ENCODE measurements at places on chromosomes 13 and 19.

DNA sequence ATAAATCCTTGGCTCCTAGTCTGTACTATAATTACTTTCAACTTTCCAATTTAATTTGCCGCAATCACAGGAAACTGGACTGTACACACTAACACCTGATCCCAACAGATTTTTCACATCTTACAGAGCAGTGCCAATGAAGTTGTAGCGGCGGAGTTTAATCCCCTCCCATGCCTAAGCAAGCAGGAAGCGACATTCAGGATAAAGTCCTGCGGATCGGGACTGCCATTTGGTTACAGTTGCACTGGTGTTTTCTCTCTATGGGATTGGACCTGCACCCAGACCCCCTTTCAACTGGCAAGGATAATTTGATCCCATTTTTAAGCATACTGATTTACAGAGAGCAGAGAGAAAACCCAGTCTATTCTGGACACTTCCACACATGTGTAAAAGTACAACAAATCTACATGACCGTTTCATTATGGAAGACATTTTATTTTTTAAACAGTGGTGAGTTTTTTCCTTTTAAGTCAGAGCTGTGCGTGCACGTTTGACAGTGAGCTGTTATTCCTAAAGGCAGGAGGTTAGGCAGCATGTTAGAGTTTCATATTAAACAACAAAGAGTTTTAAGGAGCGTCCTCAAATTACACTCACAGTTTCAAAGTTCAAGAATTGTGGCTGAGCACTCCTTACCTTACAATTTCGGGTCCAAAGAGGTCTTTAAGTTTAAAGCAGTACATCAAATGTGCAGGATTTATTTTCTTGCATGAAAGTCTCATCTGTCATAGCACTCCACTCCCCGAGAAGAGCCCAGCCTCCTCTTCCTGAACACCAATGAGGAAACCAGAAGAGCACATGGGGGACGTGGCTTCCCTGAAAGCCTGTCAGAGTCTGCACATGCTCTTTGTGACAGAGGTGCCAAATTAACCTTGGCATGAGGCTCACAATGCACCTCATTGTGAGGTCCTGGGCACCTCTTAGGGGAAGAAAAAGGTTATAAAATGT is 141.6 kb upstream of the RFC3 start:
- DNase-seq = peak; percentile 28

DNA sequence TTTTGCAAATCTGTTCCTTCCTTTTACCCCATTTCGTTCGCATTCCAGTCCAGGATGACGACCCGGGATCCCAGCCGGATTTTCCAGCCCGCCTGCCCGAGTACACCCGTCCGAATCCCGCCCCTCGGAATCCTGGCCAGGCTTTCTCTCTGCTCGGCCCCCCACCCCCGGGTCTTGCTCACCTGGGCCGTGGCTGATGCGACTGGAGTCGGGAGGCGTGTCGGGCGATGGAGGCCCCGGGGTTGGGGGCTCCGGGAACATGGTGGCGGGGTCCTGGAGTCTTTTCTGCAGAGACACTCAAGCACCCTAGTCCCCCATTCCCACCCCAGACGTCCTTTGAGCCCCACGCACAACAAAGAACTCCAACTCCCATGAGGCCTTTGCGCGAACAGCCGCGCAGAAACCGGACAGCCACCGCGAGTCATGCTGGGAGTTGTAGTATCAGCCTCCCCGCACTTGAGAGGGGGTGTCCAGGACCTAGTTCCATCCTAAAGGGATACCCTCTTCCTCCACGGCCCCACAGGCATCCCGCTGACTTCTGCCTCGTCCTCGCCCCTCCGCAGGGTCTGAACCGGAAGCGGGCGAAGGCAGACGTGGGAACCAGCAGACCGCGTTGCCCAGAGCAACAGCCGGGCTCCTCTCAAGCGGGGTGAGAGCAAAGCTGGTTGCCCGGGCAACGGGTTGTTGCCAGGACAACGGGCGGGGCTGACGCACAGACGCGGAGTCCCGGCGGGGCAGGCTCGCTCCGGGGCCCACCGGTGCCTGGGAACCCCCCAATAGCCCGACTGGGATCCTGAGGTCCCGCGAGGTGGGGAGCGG is 1.1 kb downstream of the SYT5 start:
- no peak for DNase-seq

DNA sequence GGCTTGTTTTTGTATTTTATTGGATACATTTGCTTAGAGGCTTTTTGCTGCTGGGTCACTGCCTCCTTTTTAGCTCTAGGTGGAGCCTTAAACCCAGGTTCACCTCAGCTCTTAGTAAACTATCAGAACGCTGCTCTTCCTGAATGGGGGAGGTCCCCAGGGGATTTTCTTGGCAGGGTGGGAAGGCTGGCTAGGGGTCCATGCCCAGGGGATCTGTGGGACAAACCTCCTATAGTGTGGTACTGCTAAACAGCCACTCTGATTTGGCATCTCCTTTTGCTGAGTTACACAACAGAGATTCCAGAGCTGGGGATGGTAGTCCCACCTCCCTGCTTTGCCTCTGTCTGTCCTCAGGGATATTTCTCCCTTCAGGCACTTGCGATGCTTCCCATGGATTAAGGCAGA is 204.9 kb downstream of the ZIC5 start:
- no peak for DNase-seq

GRCh38 chr19:33746159-33746558 is 50.5 kb upstream of the KCTD15 start:
- DNase-seq = no peak

DNA sequence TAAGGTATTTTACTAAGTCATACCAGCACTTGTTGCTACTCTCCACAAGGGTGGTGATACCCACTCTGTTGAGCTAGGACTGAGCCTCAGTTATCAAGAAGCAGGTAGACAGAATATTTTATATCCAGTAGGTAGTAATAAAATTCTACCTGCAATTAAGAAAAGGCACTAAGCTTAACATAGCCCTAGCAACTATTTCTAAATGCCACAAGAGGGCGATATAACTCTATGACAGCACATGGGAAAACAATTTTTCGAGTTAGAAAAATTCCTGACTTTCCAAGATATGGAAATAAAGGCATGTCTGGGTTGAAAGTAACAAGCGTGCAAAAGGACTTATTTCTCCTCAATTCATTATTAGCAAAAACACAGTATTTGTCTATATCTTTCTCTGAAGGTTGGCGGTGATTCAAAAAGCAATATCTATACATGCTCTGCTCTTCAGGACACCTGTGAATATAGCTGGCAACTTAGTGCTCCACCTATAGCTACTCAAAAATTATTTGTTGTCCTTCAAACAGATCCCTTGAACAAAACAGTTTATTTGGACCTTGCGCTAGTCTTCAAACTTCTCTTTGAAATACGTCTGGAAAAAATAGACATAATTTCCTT is 14.7 kb downstream of the CCDC169 start:
- no peak for DNase-seq

GRCh38 chr13:99042521-99043250 is 64.8 kb upstream of the DOCK9 start:
- DNase-seq = no peak

- DNase-seq = no peak
Observed at GRCh38 chr19:16040642-16041041, 35.7 kb upstream of the TPM4 start.

- no peak for DNase-seq
Observed at GRCh38 chr19:42394751-42395150, 4.7 kb upstream of the CNFN start.

GRCh38 chr13:25171517-25172302 is at the start of gene AMER2:
Gene AMER2, minus strand, starts transcription at chr13:25172288. Its CDS starts 669 bp downstream, at chr13:25171619.
- peak; percentile 45 for DNase-seq

DNA sequence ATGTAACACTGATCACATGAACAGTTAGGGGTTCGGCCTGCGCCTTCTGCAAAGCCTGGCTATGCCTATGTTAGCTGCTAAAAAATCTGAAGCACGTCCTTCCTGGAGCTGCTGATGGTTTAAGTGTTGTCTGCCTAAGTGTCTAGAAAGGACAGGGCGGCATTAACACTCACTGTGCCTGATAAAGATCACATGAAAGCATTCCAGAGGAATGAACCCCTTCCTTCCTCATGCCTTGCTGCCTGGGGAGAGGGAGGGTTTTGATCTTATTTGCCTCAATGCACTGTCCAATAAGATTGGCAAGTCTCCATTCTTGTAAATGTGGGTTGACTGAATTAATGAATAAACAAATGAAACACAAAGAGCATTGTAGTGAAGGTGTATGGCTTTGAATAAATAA is 5.2 kb downstream of the DOCK9 start:
- DNase-seq = no peak

DNA sequence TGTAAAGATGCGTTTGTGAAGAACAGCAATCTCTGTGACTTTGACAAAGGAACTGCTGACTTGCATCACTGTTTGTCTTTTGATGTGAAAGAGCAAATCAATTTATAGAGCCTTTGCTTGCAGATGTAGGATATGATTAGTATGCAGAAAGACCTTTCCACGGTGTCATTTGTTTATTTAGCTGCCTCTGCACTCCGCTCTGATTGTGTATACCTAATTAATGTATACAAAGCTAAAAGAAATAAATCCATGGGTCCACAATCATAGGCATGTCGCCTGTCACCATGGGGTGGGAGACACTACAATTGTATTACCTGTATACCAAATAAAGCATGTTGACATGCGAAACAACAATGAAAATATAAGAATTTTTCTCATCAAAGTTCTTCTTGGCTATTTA is 410.7 kb downstream of the MZT1 start:
- DNase-seq = no peak

DNA sequence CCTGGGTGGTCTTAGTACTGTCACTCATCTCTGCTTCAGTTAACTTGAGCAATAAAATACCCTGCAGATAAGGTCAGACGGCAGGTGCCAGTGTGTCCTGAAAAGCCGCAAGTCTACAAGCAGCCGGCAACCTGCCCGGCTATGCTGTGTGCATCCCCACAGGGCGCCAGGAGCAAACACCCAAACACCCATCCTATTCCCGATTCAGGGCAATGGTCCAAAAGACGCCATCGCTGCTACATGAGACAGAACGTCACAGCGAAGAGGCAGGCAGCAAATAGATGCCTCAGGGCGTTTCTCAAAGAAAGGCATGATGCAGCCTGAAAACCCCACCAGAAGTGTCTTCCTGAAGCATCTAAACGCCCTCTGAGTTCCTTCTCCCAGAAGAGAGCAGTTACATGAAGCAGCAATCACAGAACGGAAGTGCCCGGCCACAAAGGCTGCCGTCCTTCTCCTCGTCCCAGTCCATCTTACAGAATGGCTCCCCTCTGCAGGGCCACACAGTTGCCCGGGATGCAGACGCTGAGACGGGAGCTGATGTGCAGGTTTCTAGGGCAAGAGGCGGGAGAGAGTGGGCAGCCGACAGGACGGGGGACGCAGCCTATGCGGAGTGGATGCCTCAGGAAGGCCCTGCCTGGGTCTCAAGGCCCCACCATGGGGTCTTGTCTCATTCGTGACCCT is 35.1 kb downstream of the RASA3 start:
- no peak for DNase-seq

- no peak for DNase-seq
Observed at GRCh38 chr19:10896851-10897526, 25.6 kb downstream of the CARM1 start.

DNA sequence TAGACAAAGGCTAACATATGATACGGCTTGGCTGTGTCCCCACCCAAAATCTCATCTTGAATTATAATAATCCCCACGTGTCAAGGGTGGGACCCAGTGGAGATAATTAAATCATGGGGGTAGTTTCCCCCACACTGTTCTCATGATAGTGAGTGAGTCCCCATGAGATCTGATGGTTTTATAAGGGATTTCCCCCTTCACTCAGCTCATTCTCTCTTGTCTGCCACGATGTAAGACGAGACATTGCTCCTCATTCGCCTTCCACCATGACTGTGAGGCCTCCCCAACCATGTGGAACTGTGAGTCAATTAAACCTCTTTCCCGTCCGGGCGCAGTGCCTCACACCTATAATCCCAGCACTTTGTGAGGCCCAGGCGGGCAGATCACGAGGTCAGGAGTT is 143.5 kb downstream of the RXFP2 start:
- no peak for DNase-seq

DNA sequence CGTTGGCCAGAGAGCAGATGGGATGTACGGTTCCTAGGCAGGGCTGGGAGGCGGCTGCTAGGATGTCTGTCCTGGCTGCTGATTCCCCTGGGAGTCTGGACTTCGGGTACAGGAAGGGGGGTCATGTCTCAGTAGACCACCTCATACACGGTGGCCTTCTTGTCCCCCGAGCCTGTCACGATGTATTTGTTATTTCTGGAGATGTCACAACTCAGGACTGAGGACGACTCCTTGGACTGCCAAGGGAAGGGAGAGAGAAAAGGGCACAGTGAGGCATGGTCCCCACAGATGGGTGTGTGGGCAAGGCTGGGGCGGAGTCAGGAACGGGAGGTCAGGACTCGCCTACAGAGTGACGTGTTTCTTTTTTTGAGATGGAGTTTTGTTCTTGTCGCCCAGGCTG is 20.4 kb downstream of the TLE6 start:
- DNase-seq = no peak

GRCh38 chr13:108425056-108425455 is 155.5 kb downstream of the TNFSF13B start:
- DNase-seq = no peak

- no peak for DNase-seq
Observed at GRCh38 chr19:38841787-38842438, 7.9 kb downstream of the HNRNPL start.

DNA sequence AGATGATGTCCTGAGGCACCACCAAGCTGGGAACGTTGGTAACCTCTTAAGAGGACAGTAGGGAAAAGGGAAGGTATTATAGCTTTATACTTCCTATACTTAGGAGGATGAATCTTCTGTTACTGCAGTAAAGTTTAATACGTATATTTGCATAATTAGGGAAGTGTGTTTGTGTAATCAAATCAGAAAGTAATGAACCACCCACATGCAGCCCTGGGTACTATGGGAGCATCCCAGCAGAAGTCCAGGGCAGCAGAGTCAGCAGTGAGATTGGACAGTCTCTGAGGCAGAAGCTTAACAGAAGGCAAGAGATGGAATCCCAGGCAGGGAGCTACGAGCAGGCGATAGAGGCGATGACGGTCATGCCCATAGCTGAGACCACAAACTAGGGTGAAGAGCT is 12.5 kb downstream of the SAFB start:
- no peak for DNase-seq

- DNase-seq = no peak
Observed at GRCh38 chr13:29922896-29923295, 72.5 kb upstream of the UBL3 start.

- no peak for DNase-seq
Observed at GRCh38 chr19:16087940-16088339, 11.6 kb downstream of the TPM4 start.

GRCh38 chr13:35465371-35465770 is 11.1 kb downstream of the MAB21L1 start:
- no peak for DNase-seq

DNA sequence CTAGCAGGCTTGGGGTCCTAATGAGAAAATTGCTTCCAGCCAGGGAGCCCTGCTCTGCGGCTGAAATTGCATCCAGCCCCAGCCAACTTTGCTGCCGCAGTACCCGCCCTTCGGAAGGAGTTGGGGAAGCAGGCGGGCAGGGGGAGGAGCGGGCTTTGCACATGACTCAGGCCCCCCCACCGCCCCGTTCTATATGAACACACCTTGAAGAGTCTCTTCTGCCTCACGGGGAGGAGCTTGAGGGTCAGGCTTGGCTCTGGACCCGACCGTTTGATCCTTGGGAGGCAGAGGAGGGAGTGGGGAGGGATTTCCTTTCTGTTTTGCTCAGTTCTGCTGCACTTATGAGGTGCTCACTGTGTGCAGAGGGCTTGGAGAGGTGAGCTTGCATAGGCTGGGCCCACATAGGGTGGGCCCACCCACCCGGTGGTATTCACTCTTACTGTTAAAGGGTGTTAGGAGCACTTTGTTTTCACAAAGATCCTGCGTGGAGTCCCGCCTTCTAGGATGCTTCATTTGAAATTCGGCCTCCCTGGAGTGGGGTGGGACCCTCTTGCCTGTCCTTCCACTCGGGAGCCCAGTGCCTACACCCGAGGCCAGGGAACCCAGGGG is 46.5 kb downstream of the LYL1 start:
- DNase-seq = no peak
